Activated CD8-positive, alpha-beta memory T cell treated with anti-CD3 and anti-CD28 coated beads for 48 hours (primary cell): ENCODE measurements at places on chromosomes 4 and X.

DNA sequence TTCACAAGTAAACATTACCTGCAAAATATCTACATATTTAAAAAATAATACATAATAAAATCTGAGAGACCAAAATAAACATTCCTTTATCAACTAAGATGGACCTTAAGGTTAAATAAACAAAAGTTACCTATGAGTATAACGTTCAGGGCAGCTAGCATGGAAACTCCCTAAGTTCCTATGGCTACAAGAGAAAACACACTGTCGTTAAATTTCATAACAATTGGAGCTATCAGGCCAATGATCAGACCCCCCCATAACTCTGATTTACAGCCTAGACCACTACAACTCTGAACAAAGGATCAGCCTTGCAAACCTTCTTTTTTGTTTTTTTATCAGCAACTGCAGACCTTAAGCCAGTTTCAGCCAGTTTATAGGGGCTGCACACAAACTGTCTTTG is 1418.4 kb downstream of the PCDH18 start:
- no peak for DNase-seq

- DNase-seq, result no peak
These were observed 56.2 kb downstream of the COX7B2 start for GRCh38 chr4:46852800-46853199.

GRCh38 chr4:76677571-76678326 is 220.2 kb downstream of the SOWAHB start:
- no peak for DNase-seq

- DNase-seq, result no peak
These were observed 541.4 kb upstream of the BOD1L1 start for GRCh38 chr4:14168919-14169318.

DNA sequence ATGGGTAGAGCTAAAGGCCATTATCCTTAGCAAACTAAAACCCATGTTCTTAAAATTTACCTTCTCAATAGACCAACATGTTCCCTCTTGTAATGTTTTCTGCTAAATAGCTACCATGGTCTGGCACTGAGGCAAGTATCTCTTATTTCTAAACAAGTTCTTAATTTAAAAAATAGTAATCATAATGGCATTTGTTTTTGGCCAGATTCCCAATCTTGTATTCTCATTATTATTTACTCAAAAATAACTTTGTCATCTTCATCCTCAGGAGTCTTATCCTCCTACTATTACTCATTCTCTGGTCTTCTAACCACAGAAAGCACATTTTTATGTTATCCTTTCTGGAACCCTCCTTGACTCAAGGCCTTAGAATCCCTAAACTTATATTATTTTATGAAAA is 931.2 kb downstream of the CCSER1 start:
- DNase-seq, result no peak

GRCh38 chr4:3310301-3311094 is 17.7 kb downstream of the RGS12 start:
- no peak for DNase-seq

- DNase-seq, result no peak
These were observed 6.5 kb upstream of the RBBP7 start for GRCh38 chrX:16876696-16877095.

DNA sequence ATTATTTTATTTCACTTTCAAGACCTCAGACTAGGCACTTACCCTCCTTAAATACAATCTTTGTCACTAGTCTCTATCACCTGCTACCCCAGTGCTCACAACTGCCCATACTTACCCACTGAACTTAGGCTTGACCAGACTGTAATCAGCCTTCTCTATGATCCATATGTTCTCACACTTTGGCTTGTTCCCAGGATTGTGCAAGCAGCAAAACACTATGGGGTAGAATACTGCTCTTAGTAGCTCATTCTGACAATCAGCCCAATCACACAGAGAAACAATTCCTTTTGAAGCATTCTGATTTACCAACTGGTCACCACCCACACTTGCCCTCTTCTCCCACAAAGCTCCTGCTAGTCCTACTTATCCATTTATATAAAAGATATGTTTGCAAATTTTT is 878.3 kb downstream of the FSTL5 start:
- no peak for DNase-seq

- no peak for DNase-seq
These were observed 8.9 kb downstream of the XAGE1A start for GRCh38 chrX:52504551-52504950.

DNA sequence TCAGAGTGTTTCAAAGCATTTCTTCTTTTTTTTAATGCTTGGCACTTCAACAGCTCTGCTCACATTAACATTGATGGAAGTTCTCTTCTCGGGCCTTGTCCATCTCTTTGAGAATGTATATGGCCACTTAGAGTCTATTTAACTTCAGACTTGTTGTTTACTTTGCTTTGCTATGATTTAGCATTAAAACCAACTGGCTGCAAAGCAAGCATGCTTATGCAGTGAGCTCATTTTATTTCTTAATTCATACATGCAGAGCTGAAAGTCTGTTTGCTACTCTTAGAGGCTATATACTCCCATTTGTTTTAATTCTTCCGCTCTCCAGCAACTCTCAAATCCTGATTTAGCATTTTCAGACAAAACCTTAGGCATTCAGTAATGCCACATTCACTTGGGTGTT is 107.6 kb upstream of the PACRGL start:
- DNase-seq, result no peak

DNA sequence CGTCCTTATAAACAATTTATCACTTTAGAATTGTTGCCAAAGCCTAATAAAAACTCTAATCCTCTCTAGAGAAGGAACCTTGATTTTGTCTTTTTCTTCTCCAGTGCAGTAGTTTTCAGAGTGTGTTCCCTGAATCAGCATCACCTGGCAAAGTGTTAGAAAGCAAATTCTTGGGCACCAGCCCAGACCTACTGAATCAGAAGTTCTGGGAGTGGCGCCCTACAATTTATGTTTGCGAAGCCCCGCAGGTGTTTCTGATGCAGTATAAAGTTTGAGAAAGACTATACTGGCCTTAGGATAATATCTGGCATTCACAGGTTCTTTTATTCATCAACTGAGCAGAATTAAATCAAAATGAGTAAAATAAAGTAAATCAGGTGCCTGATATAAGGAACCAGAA is 645.8 kb upstream of the ATOH1 start:
- DNase-seq, result no peak

- no peak for DNase-seq
These were observed 17.7 kb downstream of the IL15 start for GRCh38 chr4:141654098-141654497.

GRCh38 chr4:105236202-105236915 is 89.7 kb downstream of the TET2 start:
- no peak for DNase-seq

DNA sequence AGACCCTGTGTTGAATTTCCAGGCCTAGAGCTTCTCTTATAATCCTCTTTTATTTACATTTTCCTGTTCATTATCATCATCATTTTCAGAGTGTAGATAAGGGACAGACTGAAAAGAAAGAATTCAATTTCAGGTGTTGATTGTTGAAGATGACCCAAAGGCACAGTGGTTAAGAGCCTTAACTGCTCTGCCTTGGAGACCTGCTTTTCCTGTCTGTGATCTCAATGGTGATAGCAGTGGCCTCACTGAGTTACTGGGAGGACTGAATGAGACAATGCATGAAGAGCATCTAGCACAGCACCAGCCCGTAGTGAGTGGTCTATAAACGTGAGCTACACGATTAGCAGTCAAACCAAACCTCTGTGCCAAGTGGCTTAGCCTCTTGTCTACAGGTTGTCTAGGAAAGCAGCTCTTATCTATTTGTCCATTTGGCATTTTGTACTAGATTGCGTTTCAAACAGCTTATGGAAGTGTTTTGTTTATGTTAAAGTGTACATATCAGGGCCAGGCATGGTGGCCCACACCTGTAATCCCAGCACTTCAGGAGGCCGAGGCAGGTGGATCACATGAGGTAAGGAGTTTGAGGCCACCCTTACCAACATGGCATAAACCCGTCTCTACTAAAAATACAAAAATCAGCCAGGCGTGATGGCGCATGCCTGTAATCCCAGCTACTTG is 41.5 kb downstream of the SETD7 start:
- DNase-seq, result no peak

DNA sequence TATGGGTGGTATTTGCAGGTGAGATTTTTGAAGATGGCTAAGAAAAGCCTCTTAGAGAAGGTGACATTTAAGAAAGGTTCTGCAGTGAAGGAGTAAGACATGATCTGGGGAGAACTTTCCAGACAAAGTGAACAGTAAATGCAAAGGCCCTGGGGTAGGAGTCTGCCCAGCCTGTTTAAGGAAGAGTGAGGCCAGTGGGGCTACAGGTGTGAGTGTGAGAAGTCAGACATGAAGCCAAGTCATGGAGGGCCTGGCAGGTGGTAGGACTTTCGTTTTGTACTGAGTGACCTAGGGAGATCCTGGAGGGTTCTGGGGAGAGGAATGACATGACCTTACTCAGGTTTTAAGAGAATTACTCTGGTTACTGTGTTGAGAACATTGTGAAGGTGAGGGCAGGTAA is 21.5 kb downstream of the COQ2 start:
- no peak for DNase-seq

GRCh38 chrX:139203651-139204570 is 326.6 kb upstream of the F9 start:
- DNase-seq, result no peak

- DNase-seq, result no peak
These were observed 1076.4 kb upstream of the PABPC4L start for GRCh38 chr4:135277980-135278315.

- no peak for DNase-seq
These were observed 78.1 kb upstream of the DHRSX start for GRCh38 chrX:2578864-2579263.

GRCh38 chr4:66693694-66694093 is 851.6 kb downstream of the CENPC start:
- DNase-seq, result no peak

- no peak for DNase-seq
These were observed 31.3 kb upstream of the ANAPC4 start for GRCh38 chr4:25345744-25346143.

DNA sequence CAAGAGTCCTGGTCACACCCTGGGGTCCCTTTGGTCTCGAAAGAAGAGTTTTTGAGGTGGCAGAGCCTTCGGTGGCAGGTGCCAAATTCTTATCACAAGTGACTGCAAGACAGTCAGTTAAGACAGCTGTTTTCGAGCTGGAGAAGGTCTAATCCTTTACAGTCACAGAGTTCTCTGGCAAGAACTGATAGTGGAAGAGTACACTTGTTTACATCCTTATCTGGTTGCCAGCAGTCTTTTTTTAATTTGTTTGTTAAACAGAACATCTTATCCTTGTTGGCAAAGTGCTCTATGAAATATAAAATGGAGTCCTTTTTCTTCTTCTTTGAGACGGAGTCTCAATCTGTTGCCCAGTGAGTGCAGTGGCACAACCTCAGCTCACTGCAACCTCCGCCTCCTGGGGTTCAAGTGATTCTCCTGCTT is 50.4 kb upstream of the ELOVL6 start:
- DNase-seq, result no peak

- DNase-seq, result no peak
These were observed 233.5 kb downstream of the SCFD2 start for GRCh38 chr4:53132132-53132891.

DNA sequence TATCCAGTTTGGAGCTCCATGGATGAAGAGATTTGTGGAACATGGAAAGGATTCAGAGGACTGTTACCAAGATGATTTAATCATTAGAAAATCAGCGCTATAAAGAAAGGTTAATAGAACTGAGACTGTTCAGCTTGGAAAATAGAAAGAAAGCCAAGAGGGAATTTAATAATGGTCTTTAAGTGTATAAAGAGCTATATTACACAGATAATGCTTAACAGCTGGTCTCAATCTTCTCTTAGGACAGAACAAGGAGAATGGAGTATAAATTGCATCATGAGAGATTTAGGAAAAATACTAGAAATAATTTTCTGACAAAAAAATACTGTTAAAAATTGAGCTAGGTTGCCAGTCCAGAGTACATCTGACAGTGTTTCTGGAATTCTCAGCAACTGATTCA is 91.3 kb upstream of the MAGEC2 start:
- no peak for DNase-seq

DNA sequence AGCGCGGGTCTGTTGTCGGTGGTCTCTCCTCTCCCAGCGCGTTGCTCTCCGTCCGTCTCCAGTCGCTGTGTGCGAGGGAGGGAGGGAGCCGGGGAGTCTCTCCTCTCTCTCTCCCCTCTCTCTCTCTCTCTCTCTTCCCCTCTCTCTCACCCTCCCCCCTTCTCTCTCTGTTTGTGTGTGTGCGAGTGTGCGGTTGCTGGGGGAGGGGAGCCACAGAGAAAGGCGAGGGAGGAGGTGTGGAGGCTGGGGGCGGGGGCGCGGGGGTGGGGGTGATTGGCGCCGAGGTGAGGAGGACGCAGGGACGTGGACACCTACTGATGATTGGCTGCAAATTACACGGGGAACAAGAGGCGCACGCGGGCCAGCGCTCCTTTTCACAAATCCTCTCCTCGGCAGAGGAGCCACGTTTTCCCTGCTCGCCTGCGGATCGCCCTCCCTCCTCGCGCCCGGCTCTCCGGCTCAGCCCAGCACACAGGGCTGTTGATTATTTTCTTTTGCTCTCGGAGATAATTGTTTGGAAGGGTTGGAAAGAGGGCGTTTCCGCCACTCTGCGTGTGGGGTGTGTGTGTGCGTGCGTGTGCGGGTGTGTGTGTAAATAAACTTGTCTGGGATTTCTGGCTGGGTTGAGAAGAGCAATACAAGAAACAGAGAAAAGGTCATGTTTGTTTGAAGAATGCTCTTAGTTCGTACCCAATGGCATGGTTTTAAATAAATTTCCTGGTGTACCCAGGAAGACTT is at the start of gene CXXC4:
CXXC4 (minus strand) TSS at position 73 of the 738 bp plus-strand sequence. CDS start 3,092 bp downstream, outside the sequence.
- no peak for DNase-seq

- DNase-seq, result no peak
These were observed 24.2 kb downstream of the NKX1-1 start for GRCh38 chr4:1381944-1382541.

GRCh38 chr4:126087101-126087500 is 772.3 kb downstream of the FAT4 start:
- DNase-seq, result no peak

DNA sequence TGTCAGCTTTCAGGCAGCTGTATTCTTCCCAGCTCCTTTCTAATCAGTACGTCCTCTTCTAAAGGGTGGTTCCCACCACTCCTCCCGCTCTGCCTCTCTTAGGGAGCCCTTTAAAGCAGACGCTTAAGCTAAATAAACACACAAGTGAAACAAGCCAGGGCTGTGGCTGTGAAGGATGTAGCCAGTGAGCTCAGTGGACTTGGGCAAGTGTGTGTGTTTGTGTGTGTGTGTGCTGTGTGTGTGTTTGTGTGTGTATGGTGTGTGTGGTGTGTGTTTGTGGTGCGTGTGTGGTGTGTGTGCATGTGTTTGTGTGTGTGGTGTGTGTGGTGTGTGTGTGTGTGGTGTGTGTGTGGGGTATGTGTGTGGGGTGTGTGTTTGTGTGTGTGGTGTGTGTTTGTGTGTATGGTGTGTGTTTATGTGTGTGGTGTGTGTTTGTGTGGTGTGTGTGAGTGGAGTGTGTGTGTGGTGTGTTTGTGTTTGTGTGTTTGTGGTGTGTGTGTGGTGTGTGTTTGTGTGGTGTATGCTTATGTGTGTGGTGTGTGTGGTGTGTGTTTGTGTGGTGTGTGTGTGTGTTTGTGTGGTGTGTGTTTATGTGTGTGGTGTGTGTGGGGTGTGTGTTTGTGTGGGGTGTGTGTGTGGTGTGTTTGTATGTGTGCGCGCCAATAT is 283.3 kb downstream of the PTTG2 start:
- DNase-seq, result no peak
